Left colon (tissue), 2 donors: ENCODE measurements at places on chromosomes 6 and 20.

DNA sequence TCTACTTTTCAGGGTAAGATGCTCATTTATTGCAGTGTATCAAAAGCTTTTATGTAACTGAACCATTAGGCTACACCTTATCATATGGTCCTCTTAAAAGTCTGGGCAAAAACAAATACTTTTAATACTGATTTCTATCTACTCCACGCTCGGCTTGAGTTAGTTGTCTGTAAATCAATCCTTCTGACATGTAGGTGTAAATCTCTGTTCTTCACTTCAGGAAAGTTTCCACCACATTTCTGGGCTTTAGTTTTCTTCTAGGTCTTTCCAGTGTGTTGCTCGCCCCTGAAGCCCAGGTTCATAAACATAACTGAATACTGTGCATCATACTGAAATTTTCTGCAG lies 89.2 kb upstream of the RNF217 start:
- DNase-seq = no peak

DNA sequence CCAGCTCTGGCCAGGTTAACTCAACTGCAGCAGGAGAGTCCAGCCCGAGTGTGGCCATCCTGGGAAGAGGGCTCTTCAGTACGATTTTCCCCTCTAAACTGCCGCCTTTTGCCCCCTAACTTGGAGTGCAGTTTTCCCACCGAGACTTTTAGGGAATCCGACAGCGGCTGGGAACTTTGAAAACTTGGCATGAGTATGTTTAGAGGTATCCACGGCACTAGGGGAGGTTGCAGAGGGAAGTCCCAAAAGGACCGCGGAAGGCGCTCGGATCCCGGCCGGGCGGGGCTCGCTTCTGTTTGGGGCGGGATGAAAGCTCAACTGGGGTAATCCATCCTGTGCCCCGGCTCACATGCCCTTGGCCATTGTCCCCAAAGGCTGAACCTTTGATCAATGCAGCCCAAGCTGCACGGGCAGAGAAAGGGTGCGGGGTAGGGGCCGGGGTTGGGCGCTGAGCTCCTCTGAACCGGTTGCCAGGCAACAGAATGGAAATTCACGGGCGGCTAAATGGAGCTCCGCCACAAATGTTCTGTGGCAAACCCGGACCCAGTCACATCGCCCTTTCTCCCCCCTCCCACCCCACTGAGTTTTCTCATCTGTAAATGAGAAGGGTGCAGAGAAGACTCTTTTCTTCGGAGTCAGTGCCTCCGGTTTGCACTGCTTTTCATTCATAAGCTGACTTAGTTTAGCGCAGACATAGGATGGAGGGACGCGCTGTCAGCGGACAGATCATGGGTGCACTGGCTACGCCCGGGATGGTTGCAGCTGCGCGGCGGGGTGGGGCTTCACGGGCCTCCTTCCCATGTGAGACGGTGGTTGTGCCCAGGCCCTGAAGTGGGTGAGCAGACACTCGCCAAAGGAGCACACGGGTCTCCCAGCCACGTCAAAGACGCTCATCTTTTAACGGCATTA lies 2.3 kb downstream of the BMP6 start:
- DNase-seq = peak; percentile 28

DNA sequence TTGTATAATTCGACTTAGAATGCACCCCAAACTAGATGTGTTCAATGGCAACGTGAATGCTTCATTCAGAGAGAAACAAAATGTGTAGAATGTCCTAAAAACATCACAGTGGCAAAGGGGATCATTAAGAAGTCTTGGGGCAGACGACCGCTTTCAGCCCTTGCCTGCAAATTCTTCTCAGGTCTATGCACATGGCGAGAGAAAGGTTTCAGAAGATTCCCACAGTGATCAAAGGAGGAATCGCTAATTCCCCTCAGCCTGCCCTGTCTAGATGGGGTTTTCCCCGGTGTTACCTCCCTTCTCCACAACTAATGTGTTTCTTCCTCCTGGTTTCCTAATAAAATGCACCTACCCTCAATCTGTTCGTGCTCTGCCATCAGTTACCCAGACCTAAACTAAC lies 13.3 kb upstream of the NHSL1 start:
- no peak for DNase-seq

DNA sequence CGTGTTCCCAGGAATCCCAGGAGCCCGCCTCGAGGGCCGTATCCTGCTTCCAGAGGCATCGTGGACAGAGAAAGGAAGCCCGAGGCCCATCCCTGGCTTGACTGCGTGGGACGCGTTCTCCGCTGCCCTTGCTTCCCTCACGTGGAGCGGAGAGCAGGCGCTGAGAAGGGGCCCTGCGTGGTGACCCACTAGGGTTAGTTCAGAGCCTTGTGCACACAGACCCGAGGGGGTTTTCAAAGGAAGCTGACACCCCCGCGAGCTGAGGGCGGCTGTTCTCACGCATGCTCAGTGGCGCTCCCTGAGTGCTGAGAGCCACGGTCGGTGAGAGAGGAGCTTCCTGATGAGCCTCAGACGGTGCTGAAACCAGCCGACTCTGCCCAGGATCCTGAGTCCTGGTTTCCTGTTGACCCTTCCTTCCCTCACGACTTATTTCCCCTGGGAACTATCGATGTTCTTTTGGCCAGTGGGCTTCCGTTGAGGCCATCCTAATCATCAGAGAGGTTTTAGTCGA lies 28.9 kb upstream of the CCR6 start:
- DNase-seq = peak; percentile 60

DNA sequence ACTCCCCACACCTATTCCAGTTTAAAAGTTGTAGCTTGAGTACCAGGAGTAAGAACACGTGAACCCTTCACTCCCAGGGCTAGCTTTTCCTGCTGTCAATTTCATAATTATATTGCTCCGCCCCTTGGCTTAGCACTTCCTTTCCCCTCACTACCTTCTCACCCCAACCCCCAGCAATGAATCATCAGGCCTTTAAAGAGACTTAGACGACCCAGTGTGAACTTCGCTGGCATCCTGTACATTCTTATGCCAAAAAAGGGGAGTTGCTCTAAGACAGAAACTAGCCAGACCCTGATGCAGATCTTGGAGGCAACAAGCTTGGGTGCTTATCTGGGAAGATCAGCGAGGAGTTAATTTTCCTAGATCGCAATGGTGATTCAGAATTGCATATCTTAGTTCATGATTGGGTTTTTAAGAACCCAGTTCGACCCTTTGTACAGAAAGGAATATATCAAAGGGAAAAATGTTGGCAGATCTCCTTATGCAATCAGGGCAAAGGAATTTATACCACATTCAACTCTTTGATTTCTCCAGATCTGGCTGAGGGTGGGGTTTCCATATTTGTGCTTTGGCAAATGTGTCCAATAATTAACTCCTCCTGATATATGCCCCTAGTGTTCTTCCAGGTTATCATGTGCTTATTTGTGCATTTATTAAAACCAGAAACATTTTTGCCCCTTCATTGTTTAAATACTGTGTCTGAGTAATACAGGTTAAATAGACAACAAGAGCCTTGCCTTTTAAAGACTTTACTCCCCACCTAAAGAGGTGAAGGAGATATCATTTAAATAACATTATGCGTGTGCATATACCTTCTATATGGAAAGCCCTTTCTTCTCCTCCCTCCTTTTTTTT lies 8.1 kb upstream of the ATXN1 start:
- DNase-seq = no peak

GRCh38 chr20:9369557-9369956 lies 144.8 kb upstream of the LAMP5 start:
- no peak for DNase-seq

DNA sequence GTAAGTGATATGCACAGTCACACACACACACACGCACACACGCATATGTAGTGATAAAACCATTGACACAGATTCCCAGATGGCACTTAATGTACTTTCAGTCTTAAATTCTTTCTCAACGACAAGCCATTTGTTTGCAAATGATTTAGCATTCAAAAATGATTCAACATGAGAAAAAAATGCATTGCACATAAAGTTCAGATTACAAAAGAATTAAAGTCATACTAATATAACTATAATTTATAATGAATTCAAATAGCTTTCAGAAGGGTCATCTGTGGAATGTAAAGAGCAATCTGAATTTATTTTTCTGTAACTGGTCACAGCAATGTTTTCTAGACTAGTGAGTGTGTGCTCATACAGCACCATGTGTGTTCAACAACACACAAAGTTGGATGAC lies 521.6 kb upstream of the ZNF337 start:
- DNase-seq = no peak

- DNase-seq = no peak
These were observed 150.2 kb downstream of the IMPG1 start for GRCh38 chr6:75922226-75922625.

GRCh38 chr6:150201772-150202329 lies 59.0 kb downstream of the PPP1R14C start:
- DNase-seq = peak; percentile 52

GRCh38 chr20:3705970-3706739 lies 6.2 kb downstream of the SIGLEC1 start:
- DNase-seq = no peak

DNA sequence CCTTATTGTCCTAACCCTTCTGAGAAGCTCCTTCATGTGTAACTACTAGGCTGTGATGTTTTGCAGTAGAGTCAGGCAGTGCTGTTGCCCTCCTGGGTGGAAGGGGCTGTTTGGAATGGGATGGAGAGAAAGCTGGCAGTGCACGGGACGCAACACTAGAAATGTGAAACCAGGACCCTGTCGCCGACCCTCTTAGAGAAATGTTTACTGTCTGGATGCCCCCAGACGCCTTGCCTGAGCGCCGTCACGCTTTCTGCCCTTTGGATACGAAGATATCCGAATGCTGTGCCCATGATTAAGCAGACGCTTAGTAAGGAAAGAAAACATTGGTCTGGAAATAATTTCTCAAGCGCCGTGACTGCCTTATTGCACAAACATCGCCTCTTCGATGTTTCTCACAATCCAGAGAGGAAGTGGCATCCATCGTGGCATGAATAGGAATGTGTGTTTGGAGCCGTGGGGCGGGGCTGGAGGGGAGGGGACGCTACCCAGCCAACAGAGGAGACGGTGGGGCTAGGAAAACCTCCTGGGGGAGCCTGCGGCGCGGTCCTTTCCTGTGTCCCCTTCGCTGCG lies 661 bp upstream of the PPP1R14C start:
- no peak for DNase-seq

DNA sequence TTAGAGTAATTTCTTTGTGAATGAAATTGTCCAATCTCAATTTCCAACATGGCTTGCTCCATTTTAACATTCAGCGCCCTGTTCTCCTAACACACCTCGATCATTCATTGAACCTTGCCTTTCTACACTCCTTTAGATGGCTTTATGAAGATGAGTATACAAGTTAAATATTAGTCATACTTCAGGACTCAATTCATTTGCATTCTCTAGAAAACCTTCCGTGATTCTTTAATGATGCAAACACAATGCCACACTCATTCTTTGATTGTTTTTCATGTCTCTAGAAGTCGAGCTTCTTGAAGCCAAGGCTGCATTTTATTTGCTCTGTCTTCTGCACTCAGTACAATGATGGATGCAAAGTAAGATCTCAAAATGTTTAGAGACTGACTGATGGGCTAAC lies 641.2 kb downstream of the DOK5 start:
- no peak for DNase-seq

- no peak for DNase-seq
These were observed 150.9 kb upstream of the STMND1 start for GRCh38 chr6:16950825-16951495.

DNA sequence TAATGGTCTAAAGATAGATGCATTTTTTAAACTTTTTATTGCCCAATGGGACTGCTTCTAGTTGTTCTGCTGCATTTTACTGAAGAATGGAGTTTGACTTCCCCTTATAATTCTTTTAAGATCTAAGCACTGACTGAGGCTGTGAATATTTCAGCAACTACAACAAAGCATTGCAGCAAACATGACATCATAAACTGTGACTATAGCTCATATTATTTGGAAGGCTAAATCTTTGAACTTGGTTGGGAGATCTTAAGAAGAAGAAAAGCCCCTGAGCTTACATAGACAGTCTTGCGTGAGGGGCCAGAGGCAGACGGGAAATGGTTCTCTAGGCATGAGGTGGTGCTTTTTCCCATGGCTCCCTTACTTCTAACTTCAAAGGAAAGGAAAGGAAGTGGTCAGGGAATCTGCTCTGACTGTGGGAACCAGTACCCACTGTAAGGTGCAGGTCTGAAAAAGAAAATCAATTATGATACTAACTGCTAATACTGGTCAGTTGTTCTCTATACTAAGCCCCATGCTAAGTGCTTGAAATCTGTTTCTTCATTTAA lies 14.8 kb downstream of the HEY2 start:
- DNase-seq = no peak

DNA sequence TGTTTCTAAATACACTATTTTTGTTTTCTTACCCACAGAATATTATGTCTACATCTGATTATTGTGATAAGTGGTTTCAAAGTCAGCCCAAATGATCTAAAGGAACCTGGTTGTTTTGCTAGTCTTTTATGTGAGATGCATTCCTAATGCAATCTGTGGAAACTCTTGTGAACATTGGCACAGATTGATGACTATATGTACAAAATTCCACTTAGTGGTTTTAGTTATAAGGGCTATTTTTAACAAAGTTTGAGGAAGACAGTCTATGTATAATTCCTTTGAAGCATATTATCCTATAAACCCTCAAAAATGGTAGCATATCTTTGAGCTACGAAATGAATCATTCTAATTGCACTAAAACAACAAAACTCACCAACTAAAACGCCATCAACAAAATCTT lies 140.9 kb downstream of the GRIK2 start:
- DNase-seq = no peak

GRCh38 chr6:161079566-161080262 lies 88.1 kb downstream of the MAP3K4 start:
- no peak for DNase-seq

DNA sequence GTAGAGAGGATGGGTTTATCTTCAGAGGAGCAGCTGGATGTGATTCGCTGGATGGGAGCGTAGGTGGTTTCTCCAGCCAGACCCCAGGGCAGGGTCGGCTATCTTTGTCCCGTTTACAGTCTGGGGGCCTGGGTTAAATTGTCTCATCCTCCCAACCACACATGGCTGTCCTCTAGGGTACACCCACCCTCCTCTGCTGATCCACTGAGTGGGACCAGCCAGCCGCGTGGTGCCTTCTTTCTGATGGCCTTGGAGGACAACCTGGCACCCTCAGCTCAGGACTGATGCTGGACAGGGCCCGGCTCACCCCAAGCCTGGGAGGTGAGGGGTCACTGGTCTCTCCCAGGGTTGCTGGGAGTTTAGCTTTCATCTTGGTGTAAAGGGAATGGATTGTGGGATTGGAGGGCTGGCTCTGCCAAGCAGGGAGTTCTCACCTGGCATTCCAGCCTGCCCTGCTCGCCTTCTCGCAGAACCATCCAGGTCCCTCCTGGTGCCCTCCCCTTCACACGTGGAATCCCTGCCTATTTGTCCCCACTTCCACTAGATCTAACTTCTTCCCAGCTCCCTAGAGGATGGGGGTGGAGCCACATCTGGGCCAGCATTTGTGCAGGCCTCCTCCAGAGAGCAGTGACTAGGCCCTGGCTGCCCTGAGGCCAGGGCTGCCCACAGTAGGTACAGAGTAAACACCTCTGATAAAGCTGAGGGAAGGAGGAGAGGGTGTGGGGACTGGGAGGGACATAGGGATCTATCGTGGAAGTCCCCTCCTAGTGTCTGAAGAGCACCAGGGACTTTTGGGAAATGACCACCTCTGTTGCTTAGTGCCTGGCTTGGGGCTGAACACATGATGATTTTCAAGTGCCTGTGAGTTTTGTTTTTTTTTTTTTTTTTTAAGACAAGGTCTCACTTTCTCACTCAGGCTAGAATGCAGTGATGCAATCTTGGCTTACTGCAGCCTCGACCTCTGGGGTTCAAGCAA lies 1.6 kb downstream of the ITPR3 start:
- DNase-seq = peak; percentile 54
